Activated naive CD8-positive, alpha-beta T cell treated with anti-CD3 and anti-CD28 coated beads, Interleukin-2, amount 50 U/mL, for 16 hours (primary cell): ENCODE measurements at places on chromosomes 5 and 9.

GRCh38 chr5:152164860-152165259, 240.2 kb upstream of the GLRA1 start:
- DNase-seq = no peak

- DNase-seq = no peak
Observed at GRCh38 chr9:10172476-10172875, 440.3 kb downstream of the PTPRD start.

- no peak for DNase-seq
Observed at GRCh38 chr5:321726-322251, 275 bp downstream of the AHRR start.

GRCh38 chr9:98897745-98898144, 46.0 kb upstream of the COL15A1 start:
- no peak for DNase-seq

- DNase-seq = no peak
Observed at GRCh38 chr5:151215546-151215880, 8.4 kb downstream of the CCDC69 start.

DNA sequence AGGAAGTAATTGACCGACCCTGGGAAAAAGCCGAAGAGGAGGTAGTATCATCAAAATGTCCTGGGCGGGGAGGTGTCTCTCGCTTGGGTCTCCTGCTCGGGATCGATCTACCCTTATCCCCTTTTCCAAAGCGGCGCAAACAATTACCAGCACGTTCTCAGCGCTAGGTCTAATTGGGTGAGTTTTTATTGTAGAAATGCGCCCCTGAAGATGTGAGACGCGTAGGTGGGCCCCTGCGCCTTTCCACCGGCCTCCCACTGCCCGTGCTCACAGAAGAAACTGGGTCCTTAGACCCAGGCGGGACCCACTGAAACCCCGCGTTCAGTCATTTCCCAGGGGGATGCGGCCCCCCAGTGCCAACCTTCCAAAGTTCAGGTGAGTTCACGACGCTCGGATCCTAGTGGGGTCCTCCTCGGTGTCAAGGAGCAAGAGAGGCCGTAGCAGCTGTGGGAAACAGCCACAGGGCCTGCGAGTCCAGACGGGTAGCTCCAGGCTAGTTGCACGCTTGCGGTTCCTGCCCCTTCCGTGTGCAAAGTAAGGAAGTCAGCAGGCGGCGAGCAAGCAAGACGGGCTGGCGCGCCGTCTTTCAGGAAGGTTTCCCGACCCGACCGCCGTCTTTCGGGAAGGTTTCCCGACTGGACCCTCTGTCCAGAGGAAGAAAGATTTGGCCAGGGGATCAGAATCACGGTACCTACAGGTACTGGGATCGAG, 1.5 kb downstream of the SMIM32 start:
- no peak for DNase-seq
